Stimulated activated CD4-positive, alpha-beta T cell treated with anti-CD3 and anti-CD28 coated beads, Interleukin-4, amount 100 ng/mL, for 1 hour (primary cell): ENCODE measurements at places on chromosomes 6 and 20.

DNA sequence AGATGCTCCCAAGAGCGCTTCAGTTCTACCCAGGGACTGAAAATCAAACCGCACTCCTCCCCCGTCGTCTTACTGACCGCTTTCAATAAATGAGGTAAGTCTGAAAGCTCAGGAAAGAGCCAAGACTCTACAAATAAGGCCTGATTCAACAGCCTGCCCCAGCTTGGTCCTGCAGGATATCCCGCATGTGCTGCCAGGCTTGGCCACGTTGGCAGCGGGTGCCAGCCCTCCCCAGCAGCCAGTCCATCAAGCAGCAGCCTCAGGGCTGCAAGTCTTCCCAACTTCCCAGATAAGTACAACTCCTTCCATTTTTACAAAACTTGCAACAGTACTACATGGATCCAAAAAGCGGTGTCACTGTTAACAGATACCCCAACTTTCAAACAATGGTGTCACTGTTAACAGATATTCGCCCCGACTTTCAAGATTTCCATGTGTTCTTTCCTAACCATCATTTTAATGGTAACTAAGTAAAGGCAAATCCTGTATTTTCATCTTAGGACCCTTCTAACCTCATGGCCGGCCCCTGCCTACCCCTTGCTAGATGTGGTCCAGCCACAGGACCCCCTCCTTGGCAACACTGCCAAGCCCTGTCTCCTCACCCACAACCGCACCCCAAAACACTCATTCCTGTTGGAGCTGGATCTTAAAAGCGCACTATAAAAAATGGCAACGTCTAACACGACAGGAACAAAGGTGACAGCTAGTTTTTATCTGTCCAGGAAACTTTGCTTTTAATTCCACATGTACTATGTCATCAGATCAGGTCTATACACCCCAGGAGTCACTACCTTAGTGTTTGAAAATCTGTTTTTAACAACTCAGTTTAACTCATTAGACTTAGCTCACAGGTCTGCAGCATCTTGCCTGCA, 28.0 kb downstream of the DIDO1 start:
- DNase-seq = no peak

- no peak for DNase-seq
These were observed 29.1 kb downstream of the WRNIP1 start for GRCh38 chr6:2794171-2794730.

DNA sequence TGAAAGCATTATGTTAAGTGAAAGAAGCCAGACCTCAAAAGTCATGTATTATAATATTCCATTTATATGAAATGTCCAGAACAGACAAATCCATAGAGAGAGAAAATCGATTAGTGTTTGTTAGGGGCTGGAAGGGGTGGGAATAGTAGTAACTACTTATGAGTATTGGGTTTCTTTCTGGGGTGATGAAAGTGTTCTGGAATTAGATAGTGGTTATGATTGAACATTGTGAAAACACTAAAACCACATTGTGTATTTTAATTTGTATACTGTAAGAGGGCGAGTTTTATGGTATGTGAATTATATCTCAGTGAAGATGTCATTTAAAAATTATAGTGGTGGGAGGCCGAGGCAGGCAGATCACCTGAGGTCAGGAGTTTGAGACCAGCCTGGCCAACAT, 52.0 kb upstream of the KIF13A start:
- DNase-seq = no peak

DNA sequence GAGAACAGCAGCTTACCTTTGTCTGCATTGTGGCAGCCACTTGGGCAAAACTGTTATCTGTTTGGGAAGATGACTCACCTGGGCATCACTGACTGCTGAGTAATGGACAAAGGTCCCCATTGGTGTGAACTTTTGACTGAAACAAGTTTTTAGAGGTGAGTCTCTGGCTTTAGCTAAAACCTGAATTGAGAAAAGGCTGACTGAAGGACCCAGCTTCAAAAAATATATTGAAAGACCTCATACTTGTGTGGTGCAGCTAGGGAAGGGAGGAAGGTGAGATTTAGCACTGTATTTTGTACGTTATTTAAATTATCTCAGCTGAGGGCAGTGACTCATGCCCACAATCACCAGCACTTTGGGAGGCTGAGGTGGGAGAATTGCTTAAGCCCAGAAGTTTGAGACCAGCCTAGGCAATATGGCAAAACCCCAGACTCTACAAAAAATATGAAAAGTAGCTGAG, 4.5 kb upstream of the CITED2 start:
- no peak for DNase-seq

DNA sequence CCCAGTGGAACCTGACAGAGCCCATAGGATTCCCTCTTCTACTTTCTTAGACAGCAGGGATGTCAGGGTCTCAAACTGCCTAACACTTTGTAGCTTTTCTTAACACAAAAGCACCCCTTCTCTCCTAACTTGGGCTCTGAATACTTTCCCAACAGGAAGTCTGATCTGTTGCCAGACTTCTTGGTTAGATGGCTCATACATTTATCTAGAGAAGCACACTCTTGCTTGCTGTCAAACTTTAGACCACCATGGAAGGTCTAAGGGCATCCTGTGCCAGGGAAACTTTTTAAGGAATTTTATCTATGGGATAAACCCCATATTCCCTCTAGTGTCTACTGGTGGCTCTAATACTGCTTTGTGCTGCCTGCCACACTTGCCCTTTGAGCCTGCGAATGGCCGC, 3.3 kb upstream of the C6orf136 start:
- no peak for DNase-seq

DNA sequence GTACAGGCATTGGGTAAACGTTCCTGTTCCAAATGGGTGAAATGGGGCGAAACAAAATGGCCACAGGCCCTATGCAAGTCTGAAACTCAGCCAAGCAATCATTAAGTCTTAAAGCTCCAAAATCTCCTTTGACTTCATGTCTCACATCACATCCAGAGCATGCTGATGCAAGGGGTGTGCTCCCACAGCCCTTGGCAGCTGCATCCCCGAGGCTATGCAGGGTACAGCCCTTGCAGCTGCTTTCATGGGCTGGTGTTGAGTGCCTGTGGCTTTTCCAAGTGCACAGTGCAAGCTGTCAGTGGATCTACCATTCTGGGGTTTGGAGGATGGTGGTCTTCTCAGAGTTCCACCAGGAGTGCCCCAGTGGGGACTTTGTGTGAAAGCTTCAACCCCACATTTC, 270.0 kb upstream of the CDYL start:
- no peak for DNase-seq

- DNase-seq = no peak
These were observed 43.2 kb downstream of the PPP1R3G start for GRCh38 chr6:5128351-5128750.

DNA sequence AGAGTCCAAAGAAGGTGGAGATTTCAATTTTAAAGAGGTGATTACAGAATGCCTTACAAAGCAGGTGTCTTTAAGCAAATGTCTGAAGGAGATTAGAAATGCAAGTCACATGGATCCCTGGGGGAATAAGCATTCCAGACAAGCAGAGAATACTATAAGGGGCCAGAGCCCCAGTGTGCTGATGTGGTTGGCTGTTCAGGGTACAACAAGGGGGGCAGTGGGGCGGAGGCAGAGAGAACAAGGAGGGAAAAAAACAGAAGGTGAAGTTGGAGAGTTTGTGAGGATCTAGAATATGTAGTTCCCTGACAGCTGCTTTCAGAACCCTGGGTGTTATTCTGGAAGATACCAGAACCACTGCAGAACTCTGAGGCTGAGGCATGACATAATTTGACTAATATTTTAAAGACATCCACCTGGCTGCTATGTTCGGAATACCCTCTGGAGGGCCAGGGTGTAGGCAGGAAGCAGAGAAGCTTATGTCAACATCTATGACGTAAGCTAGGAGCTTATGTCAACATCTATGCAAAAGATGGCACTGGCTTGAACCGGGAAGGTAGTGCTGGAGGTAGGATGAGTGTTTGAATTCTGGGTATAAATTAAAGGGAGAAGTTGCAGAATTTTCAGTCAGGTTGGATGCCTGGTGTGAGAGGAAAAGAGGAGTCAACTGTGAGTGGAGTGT, 276.3 kb upstream of the AGPAT4 start:
- no peak for DNase-seq

DNA sequence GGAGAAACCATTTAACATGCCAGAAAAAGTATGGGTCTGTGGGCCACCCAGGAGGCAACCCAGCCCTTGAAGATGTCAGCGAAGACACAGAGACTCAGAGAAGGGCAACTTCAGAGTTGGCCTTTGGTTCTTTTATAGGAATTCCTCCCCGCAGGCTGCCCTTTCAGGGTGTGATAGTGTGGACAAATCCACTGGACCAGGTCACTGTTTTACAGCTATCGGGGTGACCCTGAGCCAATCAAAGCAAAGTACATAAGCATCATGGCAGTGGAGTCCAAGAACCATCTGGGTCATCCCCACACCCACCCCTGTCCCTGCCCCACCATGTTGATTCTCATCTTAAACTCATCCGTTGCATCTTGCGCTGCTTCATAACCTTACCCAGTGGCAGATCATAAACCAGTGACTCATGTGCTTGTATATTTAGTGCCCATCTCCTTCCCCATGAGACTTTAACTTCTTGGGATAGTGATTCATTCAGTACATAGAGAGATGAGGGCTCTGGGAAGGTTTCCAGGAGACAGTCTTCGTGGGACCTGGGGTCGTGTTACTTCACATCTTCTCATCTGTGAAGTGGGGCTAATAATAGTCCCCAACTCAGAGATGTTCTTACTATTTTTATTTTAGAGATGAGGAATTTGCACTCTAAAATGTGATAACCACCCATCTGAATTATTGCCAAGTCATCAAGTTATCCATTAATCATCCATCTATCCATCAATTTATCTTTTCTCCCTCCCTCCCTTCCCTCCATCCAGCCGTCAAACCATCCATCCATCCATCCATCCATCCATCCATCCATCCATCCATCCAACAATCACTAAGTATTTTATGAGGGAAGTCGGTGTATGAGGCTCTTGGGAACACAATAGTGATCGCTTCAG, 51.0 kb downstream of the EDN3 start:
- no peak for DNase-seq

- DNase-seq = no peak
These were observed 187.6 kb downstream of the EPM2A start for GRCh38 chr6:145547594-145548335.
